ENCODE measurements at places on chromosomes 11 and 22. TPM values are rescaled to one million over a fixed set of nuclear protein-coding genes. Genes with fewer than 3 reads are reported as not detected.

BIK gene
- total RNA-seq = 2.2 TPM

LBHD1 gene
- total RNA-seq = 22.6 TPM

HPS4 gene
- 46.9 TPM for total RNA-seq

SMDT1 gene
- 58.0 TPM for total RNA-seq

LRRN4CL gene
- 0.16 TPM for total RNA-seq

MAJIN gene
- not detected for total RNA-seq

KCNK4 gene
- total RNA-seq = not detected

C11orf87 gene
- not detected for total RNA-seq

HBD gene
- total RNA-seq = not detected

NEFH gene
- total RNA-seq = 8.1 TPM

ANO1 gene
- total RNA-seq = not detected

PLEKHB1 gene
- 13.3 TPM for total RNA-seq

SPTBN2 gene
- total RNA-seq = 1.4 TPM

CALCB gene
- total RNA-seq = 3.2 TPM

APOBEC3H gene
- 4.3 TPM for total RNA-seq

C1QTNF4 gene
- total RNA-seq = not detected

HSPB2 gene
- total RNA-seq = not detected

KCNJ5 gene
- total RNA-seq = not detected
